ENCODE measurements at places on chromosomes 13 and 19.

- H3K27ac ChIP-seq: no peak overlapping the region
- no peak for DNase-seq
- no peaks in the 10 kb centered on the region for H3K27me3 ChIP-seq
- H3K36me3 ChIP-seq: peaks cover 64% of the 10 kb centered on the region
- no peak overlapping the region for H3K4me3 ChIP-seq
Measured at GRCh38 chr13:113596321-113597200, 12.0 kb downstream of the TFDP1 start.

- H3K27me3 ChIP-seq: no peaks in the 10 kb centered on the region
- peak overlapping the region; percentile 100 for H3K4me3 ChIP-seq
- peak; percentile 92 for DNase-seq
- 0 out of 2 replicates have a peak, but pooled peaks cover 4% of the 10 kb centered on the region for H3K36me3 ChIP-seq
- H3K4me1 ChIP-seq: peaks cover 17% of the 10 kb centered on the region
Measured at GRCh38 chr19:7681340-7682174, 924 bp downstream of the TRAPPC5 start.

GRCh38 chr13:113275387-113275786 is 21.7 kb upstream of the LAMP1 start:
- peaks cover 22% of the 10 kb centered on the region for H3K4me1 ChIP-seq
- no peak overlapping the region for H3K27ac ChIP-seq
- no peak overlapping the region for H3K4me3 ChIP-seq
- H3K36me3 ChIP-seq: 0 out of 2 replicates have a peak, but pooled peaks cover 15% of the 10 kb centered on the region
- no peaks in the 10 kb centered on the region for H3K27me3 ChIP-seq

DNA sequence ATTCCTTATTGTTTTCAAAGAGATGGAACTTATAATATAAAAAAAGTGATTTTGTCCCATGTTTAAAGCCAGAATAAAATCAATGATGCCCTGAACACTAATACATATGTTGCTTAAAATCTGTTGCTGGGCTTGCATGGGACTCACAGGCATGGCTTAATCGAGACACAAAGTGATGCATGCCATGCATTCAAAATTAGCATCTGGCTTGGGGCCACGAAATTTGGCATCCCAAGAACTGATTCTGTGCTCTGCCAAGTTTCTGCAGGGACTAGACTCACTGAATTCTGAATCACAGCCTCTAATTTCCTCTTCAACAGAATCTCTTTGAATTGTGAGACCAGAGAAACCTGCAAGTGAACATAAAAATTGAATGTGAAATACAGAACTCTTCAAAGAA is 109.2 kb downstream of the PCDH17 start:
- no peak for DNase-seq
- H3K36me3 ChIP-seq: no peaks in the 10 kb centered on the region
- no peak overlapping the region for H3K4me3 ChIP-seq
- H3K27ac ChIP-seq: no peak overlapping the region
- H3K27me3 ChIP-seq: no peaks in the 10 kb centered on the region

DNA sequence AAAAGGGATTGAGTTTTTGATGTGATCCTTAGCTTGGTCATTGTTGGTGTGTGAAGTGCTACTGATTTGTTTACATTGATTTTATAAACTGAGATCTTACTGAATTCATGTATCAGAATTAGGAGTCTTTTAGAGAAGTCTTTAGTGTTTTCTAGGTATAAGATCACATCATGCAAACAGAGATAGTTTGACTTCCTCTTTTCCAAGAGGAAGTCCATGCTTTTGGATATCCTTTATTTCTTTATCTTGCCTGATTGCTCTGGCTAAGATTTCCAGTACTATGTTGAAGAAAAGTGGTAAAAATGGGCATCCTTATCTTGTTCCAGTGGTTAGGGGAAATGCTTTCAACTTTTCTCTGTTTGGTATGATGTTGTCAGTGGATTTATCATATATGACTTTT is 561.2 kb upstream of the SLITRK1 start:
- no peaks in the 10 kb centered on the region for H3K27me3 ChIP-seq
- no peaks in the 10 kb centered on the region for H3K4me1 ChIP-seq
- no peak overlapping the region for H3K4me3 ChIP-seq
- DNase-seq: no peak

DNA sequence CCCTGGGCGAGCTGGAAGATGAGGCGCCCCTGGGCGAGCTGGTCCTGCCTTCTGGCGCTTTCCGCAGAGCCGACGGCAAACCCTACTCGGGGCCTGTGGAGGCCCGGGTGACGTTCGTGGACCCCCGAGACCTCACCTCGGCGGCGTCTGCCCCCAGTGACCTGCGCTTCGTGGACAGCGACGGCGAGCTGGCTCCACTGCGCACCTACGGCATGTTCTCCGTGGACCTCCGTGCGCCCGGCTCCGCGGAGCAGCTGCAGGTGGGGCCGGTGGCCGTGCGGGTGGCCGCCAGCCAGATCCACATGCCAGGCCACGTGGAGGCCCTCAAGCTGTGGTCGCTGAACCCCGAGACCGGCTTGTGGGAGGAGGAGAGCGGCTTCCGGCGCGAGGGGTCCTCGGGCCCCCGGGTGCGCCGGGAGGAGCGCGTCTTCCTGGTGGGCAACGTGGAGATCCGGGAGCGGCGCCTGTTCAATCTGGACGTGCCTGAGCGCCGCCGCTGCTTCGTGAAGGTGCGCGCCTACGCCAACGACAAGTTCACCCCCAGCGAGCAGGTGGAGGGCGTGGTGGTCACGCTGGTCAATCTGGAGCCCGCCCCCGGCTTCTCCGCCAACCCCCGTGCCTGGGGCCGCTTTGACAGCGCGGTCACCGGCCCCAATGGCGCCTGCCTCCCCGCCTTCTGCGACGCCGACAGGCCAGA is 6.3 kb downstream of the CILP2 start:
- H3K27ac ChIP-seq: no peak overlapping the region
- no peak overlapping the region for H3K4me3 ChIP-seq
- no peaks in the 10 kb centered on the region for H3K4me1 ChIP-seq
- no peaks in the 10 kb centered on the region for H3K27me3 ChIP-seq
- DNase-seq: no peak
- H3K36me3 ChIP-seq: no peaks in the 10 kb centered on the region

DNA sequence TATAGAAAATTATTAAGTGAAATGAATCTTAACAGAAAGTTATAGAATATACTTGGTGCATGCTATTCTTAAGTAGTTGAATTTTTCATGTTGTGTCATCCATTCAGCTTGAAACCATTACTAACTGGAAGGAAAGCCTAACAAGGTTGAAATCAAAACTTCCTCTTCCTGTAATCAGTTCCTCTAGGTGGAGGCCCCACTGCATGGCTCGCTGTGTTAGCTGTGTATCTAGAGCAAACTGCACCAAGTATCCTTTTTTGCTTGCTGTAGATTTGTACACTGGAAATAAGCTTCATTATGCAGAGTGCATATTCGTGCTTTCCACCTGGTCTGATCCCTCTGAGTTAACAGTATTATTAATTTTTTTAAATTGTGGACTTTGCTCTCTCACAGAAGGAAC is 1146.1 kb downstream of the EFNB2 start:
- no peak for DNase-seq
- no peaks in the 10 kb centered on the region for H3K4me1 ChIP-seq
- no peak overlapping the region for H3K27ac ChIP-seq
- no peaks in the 10 kb centered on the region for H3K36me3 ChIP-seq
- H3K4me3 ChIP-seq: no peak overlapping the region

- no peaks in the 10 kb centered on the region for H3K27me3 ChIP-seq
- H3K27ac ChIP-seq: no peak overlapping the region
- no peaks in the 10 kb centered on the region for H3K36me3 ChIP-seq
Measured at GRCh38 chr19:13906521-13906904, 512 bp downstream of the CC2D1A start.

DNA sequence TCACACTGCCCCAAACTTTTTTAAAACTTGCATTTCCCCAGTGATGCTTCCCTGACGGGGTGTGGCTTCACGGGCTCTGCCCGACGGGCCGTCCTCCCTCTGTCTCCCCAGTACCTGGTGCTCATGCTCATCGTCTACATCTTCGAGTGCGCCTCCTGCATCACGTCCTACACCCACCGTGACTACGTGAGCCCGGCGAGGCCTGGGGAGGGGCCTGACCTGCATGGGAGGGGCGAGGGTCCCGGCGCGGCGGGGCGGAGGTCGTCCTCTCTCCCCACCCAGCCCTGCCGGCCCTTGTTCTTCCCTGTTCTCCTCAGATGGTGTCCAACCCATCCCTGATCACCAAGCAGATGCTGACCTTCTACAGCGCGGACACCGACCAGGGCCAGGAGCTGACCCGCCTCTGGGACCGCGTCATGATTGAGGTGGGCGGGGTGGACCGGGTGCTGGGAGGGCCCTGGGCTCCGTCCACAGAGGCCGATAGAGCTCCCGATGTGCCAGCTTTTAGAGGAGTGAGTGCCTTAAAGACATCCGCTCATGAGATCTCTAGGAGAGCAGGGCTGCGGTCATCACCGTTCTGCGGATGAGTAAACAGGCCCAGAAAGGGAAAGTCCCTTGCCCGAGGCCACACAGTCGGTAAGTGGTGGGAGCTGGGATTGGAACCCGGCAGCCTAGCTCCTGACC is 6.9 kb downstream of the UPK1A start:
- no peak for DNase-seq
- peak overlapping the region; percentile 49 for H3K4me3 ChIP-seq
- H3K27me3 ChIP-seq: no peaks in the 10 kb centered on the region
- H3K27ac ChIP-seq: no peak overlapping the region

- H3K4me1 ChIP-seq: peaks cover 8% of the 10 kb centered on the region
- H3K36me3 ChIP-seq: no peaks in the 10 kb centered on the region
- no peak overlapping the region for H3K4me3 ChIP-seq
- DNase-seq: no peak
- no peaks in the 10 kb centered on the region for H3K27me3 ChIP-seq
- H3K27ac ChIP-seq: no peak overlapping the region
Measured at GRCh38 chr13:73778242-73778864, 355.9 kb downstream of the KLF12 start.

DNA sequence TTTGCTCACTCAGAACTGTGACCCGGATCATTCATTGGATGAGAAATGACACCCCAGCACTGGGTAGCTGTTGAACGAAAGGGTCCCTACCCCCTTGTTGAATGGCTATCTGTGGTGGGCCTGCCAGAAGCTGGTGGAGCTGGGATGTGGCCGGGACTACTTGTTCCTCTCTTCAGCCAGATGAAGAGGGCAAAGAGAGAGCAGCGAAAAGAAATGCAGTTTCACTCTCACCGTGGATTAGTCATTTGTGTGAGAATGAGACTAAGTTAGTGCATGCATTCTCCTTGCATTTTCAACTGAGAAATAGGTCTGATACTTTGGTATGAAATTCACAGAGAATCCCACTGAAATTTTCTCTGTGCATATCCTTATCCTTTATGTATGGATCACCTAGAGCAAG is 553.1 kb downstream of the IRS2 start:
- H3K4me1 ChIP-seq: no peaks in the 10 kb centered on the region
- no peak overlapping the region for H3K4me3 ChIP-seq
- H3K27ac ChIP-seq: no peak overlapping the region

DNA sequence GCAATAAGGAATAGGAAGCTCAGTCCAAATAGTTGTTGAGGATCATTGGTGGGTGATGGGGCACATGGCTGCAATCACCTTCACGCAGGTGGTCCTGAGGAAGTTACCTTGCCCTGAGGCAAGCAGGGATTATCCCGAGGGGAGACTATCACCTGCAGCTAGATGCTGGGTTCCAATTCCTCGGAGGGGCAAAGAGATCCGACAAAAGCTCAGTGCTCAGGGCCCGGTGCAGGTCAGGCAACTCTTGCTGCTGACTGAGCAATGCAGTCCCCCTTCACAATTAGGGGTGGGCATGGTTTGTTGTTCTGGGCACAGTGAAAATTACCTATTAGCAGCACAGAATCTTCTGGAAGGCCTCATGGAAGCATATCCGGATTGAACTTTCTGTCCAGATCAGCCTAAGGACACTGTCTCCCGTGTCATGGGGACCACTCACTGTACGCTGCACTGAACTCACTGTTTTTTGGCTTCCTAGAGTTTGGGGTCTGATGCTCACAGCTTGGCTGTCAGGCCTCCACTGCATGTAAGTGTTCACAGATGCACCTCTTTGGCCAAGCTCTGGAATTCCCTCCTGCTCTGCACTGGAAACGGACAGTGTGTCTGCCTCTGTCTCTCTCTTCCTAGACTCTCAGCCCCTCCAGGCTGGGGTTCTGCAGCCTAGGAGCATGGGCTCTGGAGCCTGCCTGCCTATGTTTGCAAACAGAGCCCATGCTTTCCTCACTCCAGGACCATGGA is 372.7 kb downstream of the ZNF536 start:
- no peaks in the 10 kb centered on the region for H3K27me3 ChIP-seq
- H3K4me1 ChIP-seq: no peaks in the 10 kb centered on the region
- no peak overlapping the region for H3K4me3 ChIP-seq
- DNase-seq: no peak
- no peak overlapping the region for H3K27ac ChIP-seq

DNA sequence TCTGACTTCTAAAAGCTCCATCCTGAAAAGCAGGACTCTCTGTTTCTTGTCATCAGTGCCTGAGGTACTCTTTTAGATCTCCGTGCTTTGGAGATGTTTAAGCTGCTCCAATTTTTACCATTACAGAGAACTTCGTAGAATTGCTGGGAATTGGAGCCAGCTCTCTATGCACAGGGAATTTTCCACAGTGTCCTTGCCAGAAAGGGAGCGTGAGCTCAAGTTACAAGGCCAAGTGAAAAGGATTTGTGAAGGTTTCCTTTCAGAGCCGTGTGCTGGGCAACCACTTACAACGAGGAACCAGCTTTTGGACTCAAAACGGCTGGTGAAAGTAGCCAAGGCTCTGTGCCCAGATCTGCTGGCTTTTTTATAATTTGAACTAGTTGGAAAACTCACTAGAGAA is 82.6 kb downstream of the NUFIP1 start:
- peaks cover 3% of the 10 kb centered on the region for H3K27me3 ChIP-seq
- H3K4me3 ChIP-seq: no peak overlapping the region
- no peak for DNase-seq
- no peak overlapping the region for H3K27ac ChIP-seq
- no peaks in the 10 kb centered on the region for H3K36me3 ChIP-seq

DNA sequence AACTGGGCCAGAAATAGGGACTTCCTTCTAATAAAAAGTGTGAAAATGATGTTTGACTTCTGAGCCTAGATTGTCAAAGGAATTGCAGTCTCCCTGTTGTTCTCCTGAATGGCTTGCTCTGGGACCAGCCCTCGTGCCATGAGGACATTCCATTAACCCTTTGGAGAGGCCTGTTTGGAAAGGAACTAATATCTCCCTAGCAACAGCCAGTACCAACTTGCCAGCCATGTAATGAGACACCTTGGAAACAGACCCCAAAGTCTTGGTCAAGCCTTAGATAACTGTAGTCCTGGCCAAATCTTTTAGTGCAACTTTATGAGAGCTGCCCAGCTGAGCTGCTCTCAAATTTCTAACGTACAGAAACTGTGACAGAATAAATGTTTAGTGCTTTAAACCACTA is 8.2 kb upstream of the SIAH3 start:
- H3K27me3 ChIP-seq: no peaks in the 10 kb centered on the region
- no peak overlapping the region for H3K4me3 ChIP-seq
- DNase-seq: no peak
- no peaks in the 10 kb centered on the region for H3K36me3 ChIP-seq

DNA sequence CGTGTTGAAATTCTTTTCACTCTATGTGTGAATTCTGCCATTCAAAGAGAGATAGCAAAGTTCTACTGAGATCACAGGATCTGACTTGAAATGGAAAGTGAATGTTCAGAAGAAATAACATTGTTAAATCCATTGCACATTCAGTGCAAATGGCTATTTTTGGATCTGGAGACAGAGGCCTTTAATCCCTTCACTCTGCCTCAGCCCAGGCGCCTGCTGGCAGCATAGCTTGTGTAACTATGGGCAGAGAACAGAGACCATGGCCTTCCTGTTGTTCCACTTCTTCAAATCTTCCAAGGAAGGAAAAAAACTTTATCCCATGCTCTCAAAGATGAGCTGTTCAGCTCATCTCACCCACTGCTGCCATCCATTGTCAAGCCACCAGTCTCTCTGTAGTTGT is 265.4 kb downstream of the LMO7 start:
- H3K4me3 ChIP-seq: no peak overlapping the region
- no peak for DNase-seq
- no peaks in the 10 kb centered on the region for H3K36me3 ChIP-seq
- H3K27me3 ChIP-seq: no peaks in the 10 kb centered on the region

Data from Karpas-422 (cell line).